RCC 7860 (cell line): ENCODE measurements at places on chromosomes 7 and 10.

GRCh38 chr7:90961037-90961725 is 303.1 kb upstream of the FZD1 start:
- DNase-seq, result no peak

GRCh38 chr7:108263425-108263824 is 133.3 kb upstream of the LAMB4 start:
- no peak for DNase-seq

- no peak for DNase-seq
Observed at GRCh38 chr10:44016589-44017482, 368.1 kb downstream of the CXCL12 start.

GRCh38 chr7:132511921-132512320 is 64.3 kb downstream of the PLXNA4 start:
- DNase-seq, result no peak

DNA sequence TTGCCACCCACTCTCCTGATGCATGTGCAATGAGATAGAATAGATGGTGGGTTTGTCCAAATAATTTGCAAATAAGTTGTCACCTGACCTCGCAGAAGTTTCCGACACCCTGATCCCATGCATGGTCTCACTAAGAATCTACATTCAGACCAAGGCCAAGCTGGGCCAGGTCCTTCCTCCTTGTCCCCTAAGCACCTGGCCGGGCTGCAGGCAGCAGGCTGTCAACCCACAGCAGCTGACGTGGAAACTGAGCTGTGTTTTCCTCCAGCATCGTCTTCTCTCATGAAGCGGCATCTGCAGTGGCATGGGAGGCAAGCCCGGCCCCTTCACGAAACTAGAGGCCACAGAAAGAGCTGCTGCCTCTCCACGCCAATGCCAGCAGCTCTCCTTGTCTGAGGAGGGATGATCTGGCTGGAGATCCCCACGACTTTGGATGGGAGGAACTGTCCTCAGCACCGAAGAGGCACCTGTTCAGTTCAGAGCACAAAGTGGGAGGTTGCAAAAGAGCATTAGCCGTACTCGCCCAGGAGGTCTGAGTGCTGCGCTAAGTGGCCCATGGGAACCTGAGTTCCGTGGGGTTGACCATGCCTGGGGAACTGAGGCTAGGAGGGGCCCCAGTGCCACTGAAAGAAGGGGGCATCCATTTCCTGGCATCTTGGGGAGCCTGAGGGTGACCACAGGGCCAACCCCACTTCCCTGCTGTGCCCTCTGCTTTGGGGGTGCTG is 110.5 kb upstream of the INSIG1 start:
- DNase-seq, result no peak

DNA sequence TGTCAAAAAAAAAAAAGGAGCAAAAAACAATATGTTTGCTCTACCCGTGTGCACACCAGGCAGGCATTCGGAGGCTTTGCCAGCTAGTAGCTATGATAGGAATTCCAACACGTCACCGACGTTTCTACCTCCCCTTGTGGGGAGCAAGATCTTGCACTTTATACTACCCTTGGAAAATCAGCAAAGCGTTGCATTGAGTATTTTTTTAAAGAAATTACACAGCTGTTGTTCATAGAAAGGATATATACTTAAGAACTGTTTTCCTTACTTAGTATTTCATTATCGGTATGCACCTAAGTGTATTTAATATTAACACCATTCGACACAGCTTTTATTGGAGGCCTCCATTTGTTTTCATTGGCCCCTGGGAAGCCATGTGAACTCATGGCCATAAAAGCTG is 159.9 kb upstream of the MGMT start:
- DNase-seq, result no peak

GRCh38 chr10:43594944-43595589 is 11.2 kb upstream of the ZNF485 start:
- no peak for DNase-seq

- DNase-seq, result no peak
Observed at GRCh38 chr10:77431209-77431611, 206.4 kb downstream of the KCNMA1 start.

DNA sequence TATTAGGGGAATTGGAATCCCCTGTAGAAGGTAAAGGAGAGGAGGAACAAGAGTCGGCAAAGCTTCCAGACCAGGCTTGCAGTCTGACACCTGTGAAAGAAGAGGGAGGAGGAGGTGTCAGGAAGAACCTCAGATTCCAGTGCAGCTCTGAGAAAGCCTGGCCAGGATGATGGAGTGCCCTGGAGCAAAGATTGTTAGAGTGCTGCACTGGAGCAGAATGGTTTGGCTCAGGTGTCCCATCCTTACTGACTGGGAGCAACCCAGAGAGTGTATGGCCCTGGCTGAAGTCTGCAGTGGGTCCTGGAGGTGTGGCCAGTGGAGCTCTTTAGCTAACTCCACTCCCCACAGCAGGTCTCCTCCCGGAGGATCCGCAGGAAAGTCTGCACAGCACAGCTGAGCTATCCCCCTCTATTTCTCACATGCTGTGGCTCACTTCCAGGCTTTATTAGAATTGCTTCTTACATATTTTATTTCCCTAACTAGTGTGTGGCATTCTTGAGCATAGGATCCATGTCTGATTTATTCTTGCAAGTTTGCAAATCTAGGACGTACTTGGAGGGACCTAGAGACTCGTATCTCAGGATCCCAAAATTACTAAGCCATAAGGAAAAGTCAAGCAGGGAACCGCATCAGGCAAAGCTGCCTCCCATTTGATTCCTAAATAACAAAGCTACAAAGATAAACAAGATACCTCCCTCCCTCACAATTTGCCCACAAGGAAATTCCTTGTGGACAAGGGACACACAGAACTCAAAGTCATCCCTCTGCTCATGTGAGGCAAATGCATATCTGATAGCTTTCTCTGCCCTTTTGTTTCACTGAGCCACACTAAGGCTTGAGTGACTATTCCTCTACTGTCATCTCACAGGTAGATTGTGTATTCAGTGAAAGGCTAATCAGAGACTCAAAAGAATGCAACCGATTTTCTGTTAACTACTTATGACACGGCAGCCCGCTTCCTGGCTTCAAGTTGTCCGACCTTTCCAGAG is 58.8 kb downstream of the VIM start:
- no peak for DNase-seq

DNA sequence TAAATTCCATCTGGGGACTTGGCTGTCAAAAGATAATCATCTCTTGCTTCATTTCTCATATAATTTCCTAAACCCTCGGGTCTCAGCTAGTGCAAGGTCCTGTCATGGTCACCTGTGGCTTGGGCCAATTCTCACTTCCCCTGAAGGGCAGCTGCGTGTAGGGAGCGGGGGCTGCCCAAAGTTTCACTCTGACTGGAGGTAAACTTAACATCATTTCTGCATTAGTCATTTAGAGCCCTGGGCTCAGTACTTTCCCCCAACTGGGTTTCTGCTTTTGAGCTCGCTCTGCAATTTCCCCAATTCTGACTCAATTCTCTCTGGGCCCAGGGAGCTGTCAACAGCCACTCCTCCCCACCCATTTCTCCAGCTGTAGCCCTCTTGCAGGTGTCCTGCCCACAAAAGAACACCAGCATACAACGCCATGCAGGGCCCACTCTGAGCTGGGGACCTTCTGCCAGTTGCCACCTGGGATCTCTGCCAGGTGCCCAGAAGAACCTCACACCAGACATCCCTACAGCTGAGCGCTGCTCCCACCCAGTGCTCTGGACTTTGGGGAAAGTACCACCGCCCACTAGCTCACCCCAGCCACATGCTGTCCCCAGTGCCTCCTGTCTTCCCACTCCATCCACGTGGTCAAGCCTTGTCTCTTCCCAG is 37.9 kb downstream of the VOPP1 start:
- peak; percentile 36 for DNase-seq

- no peak for DNase-seq
Observed at GRCh38 chr10:34291466-34292193, 523.5 kb downstream of the PARD3 start.

DNA sequence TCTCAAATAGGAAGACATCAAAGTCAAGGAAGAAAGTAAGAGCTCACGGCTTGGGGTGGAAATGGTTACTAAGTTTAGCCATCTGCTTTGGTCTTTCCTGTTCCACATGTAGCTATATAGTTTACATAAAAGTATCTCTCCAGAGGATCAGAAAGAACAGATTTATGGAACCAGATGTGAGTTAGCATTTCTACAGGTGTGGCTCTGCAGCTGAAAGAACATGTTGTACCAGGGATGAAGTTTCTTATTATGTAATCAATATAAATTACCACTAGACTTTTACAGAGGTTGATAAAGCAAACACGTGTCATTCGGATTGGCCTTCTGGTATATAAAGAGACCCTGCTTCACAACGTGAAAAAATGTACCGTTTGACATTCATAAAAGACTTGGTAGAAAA is 19.9 kb downstream of the CALD1 start:
- no peak for DNase-seq

GRCh38 chr7:4830176-4830575 is 31.7 kb downstream of the PAPOLB start:
- DNase-seq, result peak; percentile 54

DNA sequence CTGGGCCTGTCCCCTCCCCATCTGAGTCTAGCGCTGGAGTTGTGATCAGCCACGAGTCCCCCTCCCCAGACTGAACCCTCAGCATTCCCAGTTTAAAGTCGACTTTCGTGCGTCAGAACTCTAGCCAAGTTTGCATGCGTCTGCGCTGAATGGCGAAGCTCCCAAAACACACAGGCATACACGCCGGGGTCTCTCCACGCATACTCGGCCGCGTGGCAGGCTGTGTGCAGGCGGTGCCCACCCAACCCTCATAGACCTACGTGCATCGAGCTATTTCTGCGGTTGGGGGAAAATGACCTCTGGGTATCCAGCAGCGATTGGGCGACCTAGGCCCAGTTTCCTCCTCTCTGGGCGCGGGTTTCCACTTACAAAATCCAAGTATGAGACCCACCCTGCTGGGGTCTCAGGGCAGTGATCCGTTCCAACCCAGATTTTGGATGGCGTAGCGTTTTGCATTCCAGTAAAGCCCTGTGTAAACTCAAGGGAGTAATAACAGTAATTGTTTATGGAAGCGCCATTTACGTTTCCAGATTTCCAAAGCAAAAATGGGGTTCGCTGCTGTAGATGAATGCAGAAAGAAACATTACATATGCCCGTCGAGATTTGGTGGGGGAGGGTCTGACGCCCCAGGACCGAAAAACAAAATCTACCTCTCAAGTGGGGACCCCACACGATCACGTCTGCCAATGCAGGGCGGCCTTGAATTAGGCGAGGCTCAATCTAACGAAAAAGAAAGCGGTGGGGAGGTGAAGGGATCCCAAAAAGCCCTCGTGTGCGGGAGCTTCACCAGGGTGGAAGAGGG is 2.0 kb upstream of the HMX3 start:
- no peak for DNase-seq

- DNase-seq, result no peak
Observed at GRCh38 chr10:77121829-77122228, 515.8 kb downstream of the KCNMA1 start.
